ENCODE measurements at places on chromosomes 6 and 20. TPM values are rescaled to one million over a fixed set of nuclear protein-coding genes. Genes with fewer than 3 reads are reported as not detected.
A peak's percentile ranks its signal among the peaks of the same experiment; 100 is the strongest.

DNA sequence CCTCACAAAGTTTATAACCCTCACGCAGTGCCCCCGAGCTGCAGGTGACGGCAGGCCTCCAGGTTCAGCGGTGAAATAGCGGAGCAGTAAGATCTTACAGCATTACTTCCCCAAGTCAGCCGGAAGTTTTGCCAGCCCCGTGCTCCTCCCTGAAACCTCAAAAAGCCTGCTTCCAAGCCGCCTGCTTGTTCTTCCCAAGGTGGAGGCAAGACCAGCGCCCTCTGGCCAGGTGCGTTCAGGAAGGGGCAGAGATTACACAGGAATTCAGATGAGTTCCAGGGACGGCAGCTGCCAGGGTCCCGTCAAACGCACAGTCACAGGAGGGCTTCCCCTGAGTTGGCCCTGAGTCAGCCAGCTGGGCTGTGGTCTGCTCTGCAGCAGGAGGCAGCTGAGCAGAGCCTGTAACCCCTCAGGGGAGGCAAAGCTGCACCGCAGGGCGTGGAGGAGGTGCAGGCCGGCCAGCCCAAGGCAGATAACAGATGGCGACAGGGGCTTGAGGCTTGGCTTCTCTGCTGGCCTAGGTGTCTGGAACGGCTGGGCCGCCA lies 124.1 kb upstream of the RPS6KA2 start:
- H3K36me3 ChIP-seq: no peaks in the 10 kb centered on the region
- DNase-seq: no peak
- H3K27me3 ChIP-seq: no peaks in the 10 kb centered on the region
- H3K27ac ChIP-seq: peak overlapping the region; percentile 55
- H3K4me1 ChIP-seq: no peaks in the 10 kb centered on the region

- H3K36me3 ChIP-seq: no peaks in the 10 kb centered on the region
- peaks cover 15% of the 10 kb centered on the region for H3K4me1 ChIP-seq
- no peak overlapping the region for H3K27ac ChIP-seq
- DNase-seq: no peak
- H3K4me3 ChIP-seq: no peak overlapping the region
- peaks cover 33% of the 10 kb centered on the region for H3K27me3 ChIP-seq
Observed at GRCh38 chr6:47306887-47307286, 2.8 kb downstream of the TNFRSF21 start.

- H3K4me3 ChIP-seq: no peak overlapping the region
- H3K27me3 ChIP-seq: no peaks in the 10 kb centered on the region
- DNase-seq: no peak
- no peak overlapping the region for H3K27ac ChIP-seq
Observed at GRCh38 chr20:37968841-37969401, 64.3 kb downstream of the TTI1 start.

DNA sequence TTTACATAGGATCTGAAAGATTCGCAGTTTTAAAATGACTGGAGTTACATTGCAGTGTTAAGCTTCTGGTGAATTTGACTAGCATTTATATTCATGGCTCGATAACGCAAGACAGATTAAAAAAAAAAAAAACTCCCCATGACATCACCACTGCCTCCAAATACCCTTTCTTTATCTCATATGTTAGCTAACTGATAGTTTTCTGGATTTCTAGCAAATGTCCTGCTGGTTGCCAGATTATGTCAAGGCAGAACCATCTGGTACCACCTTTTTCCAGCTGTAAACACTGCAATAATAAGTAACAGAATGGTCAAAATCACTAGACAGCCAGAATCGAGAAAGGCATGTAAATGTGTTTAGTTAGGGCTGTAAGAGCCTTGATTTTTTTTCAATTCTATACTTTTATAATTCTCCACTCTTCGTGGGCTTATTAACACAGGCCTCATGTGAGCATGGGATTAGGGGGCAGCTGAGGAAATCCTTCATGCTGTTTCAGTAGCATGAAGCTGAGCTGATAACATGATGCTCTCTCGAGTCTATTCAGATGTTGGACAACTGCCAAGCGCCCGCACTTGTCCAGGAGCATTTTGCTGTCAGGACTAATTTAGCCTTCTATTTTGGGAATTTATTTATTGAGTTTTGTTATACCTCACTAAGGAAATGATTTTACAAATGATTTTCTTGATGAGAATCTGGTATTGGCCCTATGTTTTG lies 166.0 kb upstream of the SCGN start:
- H3K36me3 ChIP-seq: no peaks in the 10 kb centered on the region
- no peak for DNase-seq
- no peak overlapping the region for H3K4me3 ChIP-seq

- H3K27me3 ChIP-seq: no peaks in the 10 kb centered on the region
- DNase-seq: no peak
- H3K36me3 ChIP-seq: no peaks in the 10 kb centered on the region
- H3K27ac ChIP-seq: no peak overlapping the region
Observed at GRCh38 chr6:26524722-26525370, 13.3 kb upstream of the HMGN4 start.

HEBP2 gene
- 48.7 TPM for polyA plus RNA-seq

DNA sequence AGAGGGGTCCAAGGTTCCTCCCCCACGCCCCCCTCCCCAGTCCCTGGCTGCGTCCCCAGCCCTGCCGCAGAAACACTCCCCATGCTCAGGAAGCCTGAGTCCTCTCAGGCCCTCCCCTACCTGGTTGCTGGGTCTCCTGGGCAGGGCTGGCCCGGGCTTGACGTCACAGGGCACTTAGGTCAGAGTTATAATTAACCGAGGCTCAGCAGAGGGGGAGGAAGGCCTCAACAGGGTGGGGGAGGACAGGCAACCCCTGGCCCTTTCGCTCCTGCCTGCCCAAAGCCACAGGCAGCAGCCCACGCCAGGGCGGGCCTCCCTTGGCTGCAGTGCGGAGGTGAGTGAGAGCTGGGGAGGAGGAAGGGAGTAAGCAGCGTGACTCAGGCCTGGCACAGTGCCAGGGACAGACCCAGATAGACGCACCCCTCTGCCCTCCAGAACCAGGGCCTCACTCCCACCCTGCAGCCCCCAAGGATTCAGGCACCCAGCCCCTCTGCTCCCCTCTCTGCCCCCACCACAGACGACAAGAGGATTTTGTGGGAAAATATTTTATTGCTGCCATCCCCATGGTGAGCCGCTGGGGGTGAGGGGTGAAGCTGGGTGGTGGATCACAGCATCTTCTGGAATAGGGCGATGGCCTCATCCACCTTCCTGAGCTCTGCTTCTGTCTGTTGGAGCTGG lies at the start of gene VWA7:
TSS of gene VWA7 (minus strand) at position 340 of the 678 bp plus-strand sequence. CDS start 549 bp downstream, outside the sequence.
- peaks cover 7% of the 10 kb centered on the region for H3K4me1 ChIP-seq
- peak within 1 kb of the TSS; percentile 3 for H3K4me3 ChIP-seq
- peak within 1 kb of the TSS; percentile 44 for H3K27ac ChIP-seq
- H3K27me3 ChIP-seq: no peaks in the 10 kb centered on the region

- no peaks in the 10 kb centered on the region for H3K36me3 ChIP-seq
- no peaks in the 10 kb centered on the region for H3K27me3 ChIP-seq
- DNase-seq: no peak
- H3K4me1 ChIP-seq: no peaks in the 10 kb centered on the region
- no peak overlapping the region for H3K27ac ChIP-seq
- no peak overlapping the region for H3K4me3 ChIP-seq
Observed at GRCh38 chr6:94639564-94639963, 937.8 kb upstream of the MANEA start.

- no peak overlapping the region for H3K27ac ChIP-seq
- H3K4me1 ChIP-seq: peaks cover 9% of the 10 kb centered on the region
- DNase-seq: no peak
- no peak overlapping the region for H3K4me3 ChIP-seq
Observed at GRCh38 chr6:166245148-166245547, 63.0 kb downstream of the PRR18 start.

- H3K4me3 ChIP-seq: no peak overlapping the region
- no peaks in the 10 kb centered on the region for H3K36me3 ChIP-seq
- H3K4me1 ChIP-seq: no peaks in the 10 kb centered on the region
- no peaks in the 10 kb centered on the region for H3K27me3 ChIP-seq
- H3K27ac ChIP-seq: no peak overlapping the region
Observed at GRCh38 chr6:104589940-104590339, 269.8 kb downstream of the HACE1 start.

Measured in left lung (tissue), 14 donors.